ENCODE measurements at places on chromosomes 4 and X.

DNA sequence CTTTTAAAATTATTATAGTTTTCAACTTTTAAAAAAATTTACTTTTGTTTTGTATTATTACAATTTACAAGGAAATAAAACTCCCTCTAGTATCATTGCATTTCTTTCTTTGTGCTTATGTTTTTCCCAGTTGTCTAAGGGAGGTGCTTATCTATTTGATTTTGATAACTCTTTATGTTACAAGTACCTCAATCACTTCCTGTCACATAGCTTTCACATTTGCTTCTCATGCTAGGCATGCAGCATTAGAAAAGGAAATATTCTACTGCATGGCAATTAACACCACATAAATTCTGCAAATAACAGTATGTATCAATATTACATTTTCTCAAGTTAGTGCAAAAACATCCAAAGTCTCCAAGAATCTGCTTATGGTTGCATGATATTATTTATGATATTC is 180.3 kb upstream of the HS3ST1 start:
- DNase-seq = no peak

GRCh38 chrX:39903937-39904336 is 193.8 kb downstream of the BCOR start:
- DNase-seq = no peak

GRCh38 chr4:55176497-55176896 is 51.1 kb upstream of the KDR start:
- DNase-seq = no peak

DNA sequence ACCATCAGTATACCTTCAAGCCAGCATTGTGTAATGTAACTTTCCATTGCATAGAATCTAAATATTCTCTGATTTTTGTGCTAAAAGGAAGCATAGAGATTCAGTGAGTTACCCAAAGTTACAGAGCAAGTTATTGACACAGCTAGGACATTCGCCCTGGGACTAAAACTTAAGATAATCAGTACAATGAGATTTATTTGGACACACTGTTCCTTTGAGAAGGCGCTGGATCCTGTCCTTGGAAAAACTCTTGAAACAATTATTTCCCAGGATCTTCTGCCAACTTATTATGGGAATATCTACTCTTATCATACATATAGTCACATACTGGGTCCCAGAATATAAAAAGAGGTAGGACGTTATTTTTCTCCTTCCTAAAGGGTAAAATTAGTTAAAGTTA is 392.0 kb downstream of the UBE2NL start:
- no peak for DNase-seq

DNA sequence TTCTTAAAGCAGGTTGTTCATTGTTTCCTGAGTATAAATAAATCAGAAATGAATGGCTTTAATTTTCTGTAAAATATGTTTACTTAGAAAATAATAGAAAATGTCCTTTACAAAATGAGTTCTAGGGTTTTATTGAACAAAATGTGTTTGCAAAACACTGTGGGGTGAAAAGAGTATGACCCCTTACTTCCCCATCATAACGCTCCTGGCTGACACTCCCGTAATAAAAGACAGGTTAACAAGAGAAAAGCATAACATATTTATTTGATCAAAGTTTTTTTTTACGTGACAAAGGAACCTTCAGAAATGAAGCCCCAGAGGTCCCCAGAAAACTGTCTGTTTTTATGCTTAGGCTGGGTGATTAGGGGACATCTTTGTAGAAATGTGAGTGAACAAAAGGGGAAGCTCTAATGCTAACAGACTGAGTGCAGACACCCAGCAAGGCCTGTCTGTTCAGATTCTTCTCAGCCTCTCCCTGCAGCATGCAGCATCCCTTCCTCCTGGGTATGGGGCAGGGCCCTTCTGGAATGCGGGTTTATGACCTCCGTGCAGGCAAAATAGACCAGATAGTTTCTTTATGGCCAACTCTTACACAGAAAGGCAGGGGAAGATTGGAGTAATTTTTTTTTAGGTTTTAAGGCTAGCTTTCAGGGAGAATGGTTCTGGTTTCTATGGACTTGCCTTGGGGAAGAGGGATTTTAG is 26.1 kb downstream of the ZFP42 start:
- no peak for DNase-seq

DNA sequence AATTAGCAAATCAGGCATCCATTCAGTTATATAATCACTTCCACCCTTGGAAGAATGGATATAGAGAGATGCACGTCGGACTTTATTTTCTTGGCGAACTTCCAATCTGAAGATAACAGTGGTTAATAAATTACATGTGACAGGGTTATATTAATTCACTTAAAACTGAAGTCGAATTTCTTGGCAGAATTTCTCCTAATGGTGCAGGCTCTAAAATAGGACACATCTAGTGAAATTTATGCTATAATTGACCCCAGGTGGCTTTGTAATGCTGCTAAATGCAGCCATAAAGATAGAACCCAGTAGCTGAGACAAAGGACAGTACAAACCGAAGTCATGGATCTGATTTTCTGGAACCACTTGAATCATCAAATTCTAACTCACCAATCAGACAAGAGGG is 20.8 kb upstream of the SLC10A4 start:
- peak; percentile 27 for DNase-seq

- peak; percentile 34 for DNase-seq
These were observed 10.4 kb upstream of the TSPYL2 start for GRCh38 chrX:53071604-53072417.

DNA sequence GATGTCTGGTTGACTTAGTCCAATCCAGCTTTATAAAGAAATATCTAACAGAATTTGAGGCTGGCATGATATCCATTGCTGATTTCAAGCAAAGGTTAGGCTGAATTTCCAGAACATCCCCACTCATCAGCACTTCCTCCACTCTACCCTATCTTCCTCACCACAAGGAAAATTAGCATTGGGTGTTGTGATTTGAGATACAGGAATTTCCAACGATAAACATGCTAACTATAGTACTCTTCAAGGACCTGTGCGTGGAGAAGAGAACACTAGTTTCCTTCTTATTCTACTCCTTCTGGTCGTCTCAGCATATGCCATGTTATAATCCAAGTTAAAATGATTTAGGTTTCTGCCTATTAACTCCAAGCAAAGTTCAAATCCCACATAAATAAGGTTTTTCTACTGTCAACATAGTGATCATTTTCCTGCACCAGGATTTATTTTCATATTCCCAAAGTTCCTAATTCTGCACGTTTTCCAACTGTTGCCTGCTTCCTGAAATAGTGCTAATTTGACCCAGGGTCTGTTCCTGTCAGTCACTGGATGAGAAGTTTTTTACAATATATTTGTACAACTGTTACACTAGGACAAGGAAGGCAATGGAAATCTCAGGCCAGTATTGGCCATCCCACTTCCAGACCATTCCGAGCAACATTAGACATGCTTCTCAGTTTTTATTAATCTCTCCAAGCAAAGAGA is 177.6 kb upstream of the EDNRA start:
- no peak for DNase-seq

- DNase-seq = no peak
These were observed 37.8 kb downstream of the CLCN3 start for GRCh38 chr4:169658196-169658595.

GRCh38 chr4:79209822-79210635 is 115.8 kb downstream of the NAA11 start:
- no peak for DNase-seq

GRCh38 chr4:113437129-113437528 is 324.4 kb downstream of the CAMK2D start:
- no peak for DNase-seq

DNA sequence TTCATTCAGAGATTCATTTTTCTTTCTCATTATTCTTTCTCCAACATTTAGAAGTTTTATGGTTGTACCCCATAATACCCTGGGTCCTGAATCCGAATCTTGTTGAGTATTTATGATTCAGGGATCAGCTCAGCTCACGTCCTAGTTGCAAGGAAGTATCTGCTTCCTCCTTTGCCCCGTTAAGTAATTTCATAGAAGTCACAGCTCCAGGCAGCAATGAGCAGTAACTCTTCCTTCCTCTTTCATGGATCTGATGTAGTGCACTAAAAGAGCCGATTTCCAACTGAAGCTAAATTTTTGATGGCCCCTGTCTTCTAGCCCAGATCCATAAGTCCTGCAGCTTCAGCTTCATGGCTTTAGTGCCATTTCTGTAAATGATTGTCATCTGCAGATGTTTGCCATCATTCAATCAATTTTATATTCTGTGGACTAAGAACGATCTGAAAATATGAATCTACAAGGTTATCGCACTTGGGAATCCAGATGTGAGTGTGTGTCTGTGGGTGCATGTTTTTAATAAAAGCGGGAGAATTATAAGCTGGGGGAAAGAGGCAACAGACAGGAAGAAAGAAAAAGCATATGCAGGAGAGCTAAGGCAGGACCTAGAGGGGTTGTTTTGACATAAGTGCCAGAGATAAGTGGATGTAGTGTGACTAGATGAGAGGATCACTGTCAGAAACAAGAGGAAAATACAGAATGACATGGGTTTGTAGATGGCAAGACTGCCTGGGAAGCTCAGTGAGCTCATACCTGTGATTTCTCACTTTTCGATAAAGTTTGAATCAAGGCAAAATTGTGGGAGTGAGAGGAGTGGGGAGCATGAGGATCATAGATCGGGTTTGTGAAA is 17.5 kb downstream of the VEGFD start:
- DNase-seq = no peak

DNA sequence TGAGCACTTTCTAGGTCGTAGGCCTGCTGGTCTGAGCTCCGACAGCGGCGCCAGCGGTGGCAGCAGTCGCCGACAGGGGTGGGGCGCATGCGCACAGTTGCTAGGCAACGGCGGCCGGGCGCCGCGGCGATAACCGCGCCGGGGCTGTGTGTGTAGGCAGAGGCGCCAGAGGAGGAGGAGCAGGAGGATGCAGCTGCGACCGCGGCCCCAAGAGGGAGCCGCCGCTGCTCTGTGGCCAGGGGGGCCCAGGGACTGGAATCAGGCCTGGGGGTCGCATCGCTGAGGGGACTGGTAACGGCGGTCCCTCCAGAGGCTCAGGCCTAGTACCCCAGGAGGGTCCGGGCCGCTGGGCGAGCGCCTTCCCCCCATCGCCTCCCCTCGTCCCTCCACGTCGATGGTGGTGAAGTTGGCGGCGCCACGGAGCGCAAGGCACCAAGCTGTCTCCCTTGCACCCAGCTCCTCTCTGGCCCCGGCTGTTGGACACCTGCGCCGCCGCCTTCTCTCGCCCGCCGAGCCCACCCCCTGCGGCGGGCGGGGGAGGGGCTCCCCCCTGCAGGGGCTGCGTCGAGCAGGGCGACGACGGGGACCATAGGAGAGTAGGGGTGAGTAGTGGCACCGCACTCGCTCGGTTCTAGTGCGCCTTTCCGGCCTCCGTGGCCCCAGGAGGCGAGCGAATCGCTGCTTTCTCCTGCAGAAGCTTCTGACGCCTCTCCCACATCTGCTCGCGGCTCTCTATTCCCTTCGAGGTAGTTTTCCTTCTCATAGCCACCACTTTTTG is 58.6 kb upstream of the ZC4H2 start:
- peak; percentile 51 for DNase-seq

GRCh38 chr4:179029683-179030082 is 1587.4 kb upstream of the AGA start:
- DNase-seq = no peak

DNA sequence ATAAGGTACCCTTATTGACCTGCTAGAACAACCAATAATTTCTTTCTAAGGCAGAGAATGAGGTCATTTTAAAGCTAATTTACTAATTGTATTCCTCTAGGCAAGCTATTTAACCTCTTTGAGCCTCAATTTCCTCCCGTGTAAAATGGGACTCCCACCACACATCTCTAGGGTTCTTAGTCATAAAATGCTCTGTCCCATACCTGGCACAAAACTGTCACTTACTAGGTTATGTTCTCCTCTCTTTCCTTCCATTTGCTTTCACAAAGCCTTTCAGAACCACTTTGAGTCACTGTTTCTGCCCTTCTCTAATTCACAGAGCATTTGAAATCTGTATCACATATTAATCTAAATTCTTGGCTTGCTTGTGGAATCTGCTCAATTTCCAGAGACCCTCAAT is 2.4 kb upstream of the GPR82 start:
- DNase-seq = no peak

- no peak for DNase-seq
These were observed 178.0 kb downstream of the PALLD start for GRCh38 chr4:168674866-168675265.

- DNase-seq = no peak
These were observed 465 bp downstream of the BMPR1B start for GRCh38 chr4:94758141-94758699.

DNA sequence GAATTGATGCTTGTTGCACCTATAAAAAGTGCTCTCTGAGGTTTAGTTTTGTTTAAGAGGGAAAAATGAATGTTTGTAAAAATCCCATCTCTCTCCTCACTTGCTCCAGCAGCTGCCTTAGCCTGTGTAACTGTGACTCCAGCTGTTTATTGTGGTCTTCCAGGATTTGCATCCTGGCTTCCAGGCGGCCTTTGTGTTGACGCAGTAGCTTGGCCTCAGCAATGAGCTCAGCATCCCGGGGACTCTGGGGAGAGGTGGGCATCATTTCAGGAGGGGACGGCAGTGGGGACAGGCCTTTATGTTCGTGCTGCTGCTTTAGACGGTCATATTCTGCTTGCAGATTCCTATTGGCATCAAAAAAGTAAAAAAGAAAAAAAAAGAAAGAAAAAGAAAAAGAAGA is 75.3 kb upstream of the FTHL17 start:
- no peak for DNase-seq

DNA sequence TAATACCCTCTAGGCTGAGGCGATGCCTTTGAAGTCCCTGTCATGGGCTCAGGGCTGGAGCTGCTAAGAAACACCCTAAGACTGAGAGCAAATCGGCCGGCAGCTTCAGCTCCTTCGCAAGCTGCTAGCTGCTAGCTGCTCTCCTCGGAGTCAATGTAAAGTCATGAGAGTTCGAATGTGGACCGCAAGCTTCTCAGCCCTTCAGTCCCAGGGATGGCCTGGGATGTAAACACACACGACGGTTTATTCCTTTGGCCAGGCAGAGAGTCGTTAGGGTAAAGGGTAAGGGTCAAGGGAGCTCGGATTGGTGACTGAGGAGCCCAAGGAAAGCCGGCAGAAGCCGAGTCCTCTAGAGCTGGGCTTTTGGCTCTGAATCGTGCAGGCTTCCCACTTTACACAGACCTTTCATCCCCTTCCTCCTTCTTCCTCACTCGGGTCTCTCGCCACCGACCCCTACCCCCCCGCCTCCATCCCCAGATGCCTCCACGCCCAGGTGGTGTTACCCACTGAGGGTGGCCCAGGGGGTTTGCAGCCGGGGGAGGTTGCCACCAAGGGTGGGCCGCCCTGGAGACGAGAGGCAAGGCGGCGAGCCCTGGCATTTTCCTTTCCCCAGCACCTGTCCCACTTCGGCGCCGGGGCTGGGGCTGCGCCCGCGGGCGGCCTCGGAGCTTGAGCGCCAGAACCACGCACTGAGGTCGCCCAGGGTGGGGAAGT is 3.1 kb upstream of the BCORL1 start:
- no peak for DNase-seq

DNA sequence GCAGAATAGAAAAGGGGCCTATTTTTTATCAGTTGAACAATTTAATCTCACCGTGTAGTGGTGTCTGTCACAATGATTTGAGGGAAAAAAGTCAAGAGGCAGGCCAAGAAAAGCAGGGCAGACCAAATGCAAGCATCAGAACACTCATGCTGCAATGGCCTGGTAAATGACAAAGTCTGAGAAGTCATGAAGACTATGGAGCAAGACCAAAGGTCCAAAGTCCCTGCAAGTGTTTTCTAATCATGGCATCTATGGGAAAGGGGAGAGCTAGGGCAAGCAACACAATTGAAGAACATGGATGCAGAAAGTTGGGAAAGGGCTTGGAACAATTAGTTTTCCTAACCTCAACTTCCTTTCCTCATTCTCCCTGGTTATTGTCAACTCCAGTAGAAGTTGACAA is 147.7 kb upstream of the TLL1 start:
- DNase-seq = no peak
